SJSA1 (cell line): ENCODE measurements at places on chromosomes 16 and 17.
A peak's percentile ranks its signal among the peaks of the same experiment; 100 is the strongest.

- no peak for DNase-seq
Measured at GRCh38 chr17:61179380-61179806, 220.2 kb upstream of the TBX2 start.

DNA sequence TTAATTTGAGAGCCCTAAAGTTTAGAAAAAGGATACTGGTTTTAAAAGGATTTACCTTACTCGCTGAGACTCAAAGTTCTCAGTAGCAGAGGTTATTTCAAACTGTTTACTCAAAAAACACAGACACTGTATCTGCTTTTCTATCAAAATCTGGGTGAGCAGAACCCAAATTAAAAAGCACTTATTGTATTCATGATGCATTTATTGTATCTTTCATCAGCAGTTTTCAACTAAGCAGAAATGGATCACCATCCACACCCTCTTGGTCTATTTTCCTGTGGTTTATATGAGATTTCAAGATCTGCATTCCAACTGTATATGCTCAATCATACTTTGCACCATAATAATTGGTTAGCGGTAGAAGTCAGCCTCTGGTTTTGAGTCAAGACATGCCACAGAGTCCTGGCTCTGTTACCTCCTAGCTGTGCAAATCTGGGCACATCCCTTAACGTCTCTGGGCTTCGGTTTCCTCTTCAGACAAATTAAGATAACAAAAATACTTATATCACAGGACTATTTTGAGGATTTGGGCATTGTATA lies 109.5 kb downstream of the ASIC2 start:
- no peak for DNase-seq

DNA sequence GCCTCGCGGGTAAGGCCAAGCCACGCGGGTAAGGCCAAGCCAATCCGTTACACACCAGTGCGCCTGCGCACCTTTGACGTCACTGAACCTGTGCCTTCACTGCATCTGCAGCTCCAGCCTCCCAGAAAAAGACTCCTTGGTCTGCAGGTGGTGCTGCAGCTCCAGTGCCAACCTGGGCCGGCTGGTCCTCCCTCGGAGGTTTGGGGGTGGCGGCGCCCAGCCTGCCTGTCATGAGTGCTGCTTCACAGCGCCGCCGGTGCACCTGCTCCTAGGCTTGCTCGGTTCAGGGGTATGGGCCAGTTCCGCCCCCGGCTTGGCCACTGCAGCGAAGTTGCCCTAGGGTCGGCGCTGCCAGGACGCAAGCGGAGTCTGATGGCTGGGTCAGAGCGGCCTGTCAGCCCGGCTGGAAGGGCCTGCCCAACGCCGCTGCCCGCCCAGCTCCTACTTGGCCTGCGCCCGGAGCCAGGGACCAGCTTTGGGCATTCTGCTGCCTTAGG lies 146.6 kb downstream of the USP22 start:
- DNase-seq = no peak

GRCh38 chr17:311119-311782 lies 41.4 kb downstream of the RPH3AL start:
- DNase-seq = no peak

DNA sequence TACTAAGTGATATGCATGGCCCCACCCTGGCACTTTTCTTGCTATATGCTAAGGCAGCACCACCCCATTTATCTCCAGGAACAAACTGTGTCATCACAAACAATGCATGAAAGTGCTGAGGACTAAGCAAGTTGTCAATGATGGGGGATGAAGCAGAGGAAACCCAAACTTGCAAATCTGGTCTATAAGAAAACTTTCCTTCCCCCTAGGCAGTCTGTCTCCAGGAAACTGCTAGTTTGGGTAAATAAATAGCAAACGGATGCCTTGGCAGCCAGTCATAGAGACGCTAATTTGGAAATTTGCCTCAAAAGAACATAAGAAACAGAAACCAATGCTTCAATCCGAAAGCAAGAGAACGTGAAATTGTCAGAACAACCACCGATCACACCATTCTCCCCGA lies 5.6 kb upstream of the HSBP1 start:
- peak; percentile 68 for DNase-seq
